Mucosa of descending colon (tissue), 3 donors: ENCODE measurements at places on chromosomes 13 and 19. TPM values are rescaled to one million over a fixed set of nuclear protein-coding genes. Genes with fewer than 3 reads are reported as not detected.
A peak's percentile ranks its signal among the peaks of the same experiment; 100 is the strongest.

The ZNF615 gene
- total RNA-seq, result 5.0 TPM

GRCh38 chr19:19192910-19193423 lies 909 bp downstream of the RFXANK start:
- no peak for DNase-seq

DNA sequence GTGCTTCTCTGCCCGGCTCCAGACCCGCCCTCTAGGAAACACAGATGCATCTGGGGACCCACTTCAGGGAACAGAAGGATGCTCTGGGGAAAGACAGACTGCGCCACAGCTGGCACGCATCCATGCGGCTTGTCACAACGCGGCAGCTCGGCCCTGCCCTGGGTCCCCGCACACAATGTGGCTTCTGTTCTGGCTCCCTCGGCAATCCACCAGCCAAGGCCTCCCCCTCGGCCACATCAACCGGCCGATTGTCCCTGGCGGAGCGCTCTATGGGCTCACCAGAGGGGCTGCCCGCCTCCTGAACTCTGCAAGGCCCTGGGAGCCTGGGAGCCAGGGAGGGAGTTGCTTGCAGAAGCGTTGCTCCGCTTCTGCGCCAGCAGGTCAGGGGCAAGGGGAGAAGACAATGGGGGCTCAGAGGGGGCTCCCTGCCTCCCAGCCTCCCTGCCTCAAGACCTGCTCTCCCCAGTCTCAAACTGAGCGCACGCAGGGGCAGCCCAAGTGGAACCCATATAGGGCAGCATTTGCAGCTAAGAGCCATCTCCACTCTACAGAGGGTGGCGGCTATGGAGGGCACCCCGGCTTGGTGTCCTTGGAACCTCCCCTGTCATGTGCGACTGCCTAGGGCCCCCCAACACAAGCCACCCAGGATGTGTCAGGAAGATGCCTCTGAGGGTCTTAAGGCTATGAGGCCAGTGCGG lies 37.9 kb downstream of the MLLT1 start:
- DNase-seq, result no peak

GRCh38 chr13:76968041-76968440 lies 19.7 kb downstream of the ACOD1 start:
- DNase-seq, result no peak

DNA sequence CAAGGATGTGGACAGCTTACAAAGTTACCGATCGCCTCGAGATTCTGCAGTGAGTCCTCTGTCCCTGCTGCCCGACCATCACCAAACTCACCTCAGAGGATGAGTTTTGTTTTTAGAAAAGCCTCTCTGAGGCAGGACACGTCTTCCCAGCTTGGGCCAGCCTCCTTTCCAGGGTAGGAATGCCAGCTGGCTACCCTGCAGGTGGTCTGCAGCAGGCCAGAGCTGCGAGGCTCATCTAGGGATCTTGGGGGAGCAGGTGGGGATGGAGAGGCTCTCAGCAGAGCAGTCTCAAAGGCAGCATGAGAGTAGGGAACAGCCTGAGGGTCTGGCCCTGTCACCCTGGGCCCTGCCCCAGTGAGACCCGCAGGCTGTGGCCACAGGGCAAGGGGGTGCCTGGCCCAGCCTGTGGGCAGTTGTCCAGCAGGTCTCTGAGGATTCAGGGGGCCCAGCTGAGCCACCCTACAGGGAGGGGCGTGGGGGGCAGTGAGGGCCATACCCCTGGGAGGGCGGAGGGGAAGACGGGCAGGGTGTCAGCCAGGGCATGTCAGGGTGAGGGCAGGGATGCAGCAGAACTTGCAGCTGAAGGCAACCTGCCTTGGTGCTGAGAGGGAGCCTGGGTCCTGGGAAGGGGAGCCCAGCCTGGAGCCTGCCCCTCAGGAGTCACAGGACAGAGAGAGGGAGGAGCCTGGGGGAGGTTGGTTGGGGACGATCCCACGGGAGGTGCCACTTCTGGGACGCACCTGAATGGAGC lies 57.3 kb upstream of the TPM4 start:
- DNase-seq, result no peak

DNA sequence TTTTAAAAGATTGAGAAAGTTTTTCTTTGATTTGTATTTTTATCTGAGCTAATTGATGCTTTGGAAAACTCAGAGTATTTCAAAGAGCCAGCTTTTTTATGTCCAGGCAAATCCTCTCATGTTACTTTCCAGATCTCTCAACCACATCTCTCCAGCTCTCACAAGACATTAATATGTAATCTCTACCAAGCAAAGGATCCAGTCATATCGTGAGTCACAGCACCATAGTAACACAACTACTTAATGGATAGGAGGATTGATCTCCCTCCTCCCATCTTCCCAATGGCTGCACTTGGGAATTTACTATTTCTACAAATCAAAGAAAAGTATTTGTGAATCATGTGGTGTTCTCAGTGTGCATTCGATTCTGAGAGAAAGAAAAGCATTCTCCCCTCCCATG lies 63.3 kb downstream of the POU4F1 start:
- DNase-seq, result no peak

GRCh38 chr13:81395368-81395767 lies 1054.4 kb upstream of the SPRY2 start:
- DNase-seq, result peak; percentile 57

DNA sequence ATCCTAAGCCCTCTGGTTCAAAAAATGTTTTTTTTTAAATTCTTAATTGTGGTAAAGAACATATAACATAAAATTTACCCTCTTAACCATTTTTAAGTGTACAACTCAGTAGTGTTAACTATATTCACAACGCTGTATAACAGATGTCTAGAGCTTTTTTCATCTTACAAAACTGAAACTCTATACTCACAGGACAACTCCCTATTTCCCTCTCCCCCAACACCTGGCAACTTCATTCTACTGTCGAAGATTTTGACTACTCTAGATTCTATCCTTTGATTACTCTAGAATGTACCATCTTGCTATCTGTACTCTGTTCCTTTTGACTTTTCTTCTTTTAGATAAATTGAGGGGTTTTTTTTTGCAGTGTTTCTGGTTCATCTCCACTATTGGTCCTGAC lies 200.4 kb downstream of the KLF12 start:
- DNase-seq, result no peak
